Urinary bladder (tissue), 4 donors: ENCODE measurements at places on chromosomes 6 and 20. TPM values are rescaled to one million over a fixed set of nuclear protein-coding genes. Genes with fewer than 3 reads are reported as not detected.

DNA sequence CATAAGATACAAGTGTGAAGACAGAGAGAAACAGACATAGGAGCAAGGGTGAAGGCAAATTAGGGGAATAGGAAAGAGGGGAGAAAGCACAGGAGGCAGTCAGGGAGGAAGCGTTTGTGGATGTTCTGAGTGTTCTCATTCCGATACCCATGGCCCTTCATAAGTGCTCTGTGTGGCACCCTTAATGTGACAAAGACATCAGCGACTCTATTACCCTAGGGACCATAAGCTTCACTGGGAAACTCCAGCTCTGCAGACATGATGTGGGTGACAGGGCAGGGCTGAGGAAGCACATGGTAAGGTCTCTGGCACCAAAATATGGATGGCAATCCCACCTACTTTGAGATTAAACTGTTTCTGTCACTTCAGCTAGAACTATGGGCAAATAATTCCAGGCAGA lies 33.0 kb downstream of the F13A1 start:
- no peak for DNase-seq

The GPR6 gene
- polyA plus RNA-seq = not detected

The CNR1 gene
- 3.4 TPM for polyA plus RNA-seq

DNA sequence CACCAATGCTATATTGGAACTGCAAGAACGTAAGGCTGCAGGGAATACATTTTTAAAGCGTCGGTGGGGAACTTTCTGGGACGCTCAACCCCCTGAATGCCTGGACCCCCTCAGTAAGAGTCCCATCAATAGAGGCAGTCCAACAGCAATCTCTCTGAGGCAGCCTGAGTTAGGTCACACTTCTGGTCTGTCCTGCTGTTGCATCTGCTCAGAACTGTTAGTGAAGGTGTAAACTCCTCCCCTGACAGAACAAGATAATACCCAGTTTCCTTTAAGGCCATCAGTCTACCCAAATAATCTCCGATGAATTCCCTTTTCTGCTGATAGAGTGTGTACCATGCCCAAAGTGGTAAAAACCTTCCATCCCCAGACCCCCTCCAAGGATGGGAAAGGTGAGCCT lies 1.1 kb upstream of the RNGTT start:
- no peak for DNase-seq

DNA sequence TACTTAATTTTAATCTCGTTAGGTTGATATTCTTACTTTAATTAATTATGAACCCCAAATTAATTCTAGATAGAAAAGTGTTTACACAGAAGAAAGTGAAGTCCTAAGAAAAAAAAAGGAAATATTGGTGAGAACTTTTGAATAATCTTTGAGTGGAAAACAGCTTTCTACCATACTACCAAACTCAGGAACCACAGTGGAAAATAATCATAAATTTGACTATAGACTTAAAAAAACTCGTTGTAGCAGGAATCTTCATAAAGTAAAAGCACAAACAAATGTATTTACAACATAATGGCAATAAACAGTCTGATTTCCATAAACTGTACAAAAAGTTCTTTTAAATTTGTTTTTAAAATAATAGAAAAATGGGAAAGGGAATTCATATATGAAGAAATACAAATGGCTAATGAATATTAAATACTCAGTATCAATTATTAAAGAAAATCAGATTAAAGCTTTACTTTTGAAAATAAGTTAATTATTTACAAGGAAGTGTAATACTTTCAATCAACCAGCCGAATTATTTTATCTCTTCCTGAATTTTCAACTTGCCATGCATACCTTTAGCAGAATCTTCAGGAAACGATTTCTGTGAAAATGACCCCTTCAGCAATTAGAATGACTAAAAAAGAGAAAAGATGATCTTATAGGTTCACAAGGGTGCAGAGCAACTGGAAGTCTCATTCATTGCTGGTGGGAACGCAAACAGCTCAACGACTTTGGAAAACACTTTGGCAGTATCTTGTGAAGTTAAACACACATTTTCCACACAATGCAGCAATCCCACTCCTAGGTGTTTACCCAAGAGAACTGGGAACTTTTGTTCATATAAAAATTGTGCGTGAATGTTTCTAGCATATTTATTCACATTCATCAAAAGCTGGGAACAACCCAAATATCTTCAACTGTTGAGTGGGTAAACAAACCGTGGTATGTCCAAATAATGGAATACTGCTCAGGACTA lies 38.5 kb upstream of the BMP6 start:
- no peak for DNase-seq

DNA sequence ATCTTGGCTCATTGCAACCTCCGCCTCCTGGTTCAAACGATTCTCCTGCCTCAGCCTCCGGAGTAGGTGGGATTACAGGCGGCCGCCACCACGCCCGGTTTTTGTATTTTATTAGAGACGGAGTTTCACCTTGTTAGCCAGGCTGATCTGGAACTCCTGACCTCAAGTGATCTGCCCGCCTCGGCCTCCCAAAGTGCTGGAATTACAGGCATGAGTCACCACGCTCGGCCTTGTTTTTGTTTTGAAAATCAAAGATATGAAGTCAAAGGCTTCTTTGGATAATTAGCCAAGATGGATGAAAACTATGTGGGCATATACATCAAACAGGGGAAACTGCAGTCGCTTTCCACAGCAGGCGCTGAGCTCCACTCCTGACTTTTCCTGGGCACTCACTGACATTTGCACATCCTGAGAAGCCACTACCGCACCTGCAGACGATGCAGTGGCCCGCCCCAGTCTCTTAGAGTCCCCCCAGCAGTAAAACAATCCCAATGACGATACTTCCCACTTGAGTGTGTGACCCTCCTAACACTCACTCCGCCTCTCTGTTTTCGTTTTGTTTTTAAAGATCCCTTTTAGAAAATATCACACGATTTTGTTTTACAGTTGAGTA lies 44.1 kb downstream of the GJA1 start:
- no peak for DNase-seq

- no peak for DNase-seq
Measured at GRCh38 chr6:27553123-27553904, 80.4 kb upstream of the ZNF184 start.

- no peak for DNase-seq
Measured at GRCh38 chr6:135568379-135568778, 70.8 kb upstream of the AHI1 start.

The KIAA0408 gene
- polyA plus RNA-seq = 14.9 TPM
